Stimulated activated CD8-positive, alpha-beta memory T cell treated with anti-CD3 and anti-CD28 coated beads, Interleukin-7, amount 100 ng/mL, for 1 hour (primary cell): ENCODE measurements at places on chromosomes 11 and 22.

- peak; percentile 20 for DNase-seq
These were observed 48.7 kb downstream of the TSPAN18 start for GRCh38 chr11:44775366-44775984.

GRCh38 chr11:47175746-47176327 lies 842 bp downstream of the ARFGAP2 start:
- DNase-seq: no peak

DNA sequence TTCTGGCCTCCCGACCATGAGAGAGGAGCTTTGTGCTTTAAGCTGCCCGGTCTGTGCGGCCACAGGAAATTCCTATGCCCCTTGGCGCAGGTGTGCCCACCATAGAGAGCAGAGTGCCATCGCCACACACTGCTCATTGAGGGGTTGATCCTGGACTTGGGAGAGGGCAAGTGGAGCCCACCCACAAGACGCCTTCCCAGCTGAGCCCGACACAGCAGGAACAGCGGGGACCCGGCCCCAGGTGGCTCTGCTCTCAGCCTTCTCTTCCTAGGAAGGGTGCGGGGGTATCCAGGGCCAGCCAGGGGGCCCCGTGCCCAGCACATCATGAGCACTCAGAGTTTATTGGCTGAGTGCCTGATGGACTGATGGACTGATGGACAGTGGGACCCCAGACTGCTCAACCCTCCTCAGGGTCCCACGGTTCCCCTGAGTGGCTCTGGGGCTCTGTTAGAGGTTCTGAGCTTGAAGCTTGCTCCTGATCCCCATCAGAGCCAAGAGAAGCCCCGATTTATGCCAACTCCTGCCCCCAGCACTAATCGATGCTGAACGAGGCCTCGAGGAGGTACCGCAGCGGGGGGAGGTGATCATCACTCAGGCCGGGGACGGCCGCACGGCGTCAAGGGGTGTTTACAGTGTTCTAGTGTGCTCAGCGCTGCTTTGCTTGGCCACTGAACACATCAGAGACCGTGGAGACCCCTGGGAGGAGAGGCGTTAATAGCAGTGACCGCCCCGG lies 13.5 kb upstream of the MRGPRD start:
- DNase-seq: no peak

DNA sequence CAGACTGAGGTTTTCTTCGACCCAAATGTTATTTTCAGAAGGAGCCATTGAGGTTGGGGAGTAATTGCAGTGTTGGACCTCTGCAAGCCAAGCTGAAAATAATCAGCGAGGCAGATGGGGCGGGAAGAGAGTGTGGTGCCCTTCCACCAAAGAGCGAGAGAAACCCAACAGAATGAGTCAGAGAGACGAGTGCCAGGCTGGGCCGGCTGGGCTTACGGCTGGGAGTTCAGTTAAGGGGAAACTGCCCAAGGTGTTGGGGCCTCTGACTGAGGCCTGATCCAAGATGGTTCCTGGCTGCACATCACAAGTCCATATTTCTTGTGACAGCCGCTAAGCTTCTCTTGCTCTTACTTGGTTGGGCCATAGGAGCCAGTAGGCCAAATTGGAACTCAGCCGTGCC lies 30.4 kb upstream of the CREB3L1 start:
- DNase-seq: no peak

DNA sequence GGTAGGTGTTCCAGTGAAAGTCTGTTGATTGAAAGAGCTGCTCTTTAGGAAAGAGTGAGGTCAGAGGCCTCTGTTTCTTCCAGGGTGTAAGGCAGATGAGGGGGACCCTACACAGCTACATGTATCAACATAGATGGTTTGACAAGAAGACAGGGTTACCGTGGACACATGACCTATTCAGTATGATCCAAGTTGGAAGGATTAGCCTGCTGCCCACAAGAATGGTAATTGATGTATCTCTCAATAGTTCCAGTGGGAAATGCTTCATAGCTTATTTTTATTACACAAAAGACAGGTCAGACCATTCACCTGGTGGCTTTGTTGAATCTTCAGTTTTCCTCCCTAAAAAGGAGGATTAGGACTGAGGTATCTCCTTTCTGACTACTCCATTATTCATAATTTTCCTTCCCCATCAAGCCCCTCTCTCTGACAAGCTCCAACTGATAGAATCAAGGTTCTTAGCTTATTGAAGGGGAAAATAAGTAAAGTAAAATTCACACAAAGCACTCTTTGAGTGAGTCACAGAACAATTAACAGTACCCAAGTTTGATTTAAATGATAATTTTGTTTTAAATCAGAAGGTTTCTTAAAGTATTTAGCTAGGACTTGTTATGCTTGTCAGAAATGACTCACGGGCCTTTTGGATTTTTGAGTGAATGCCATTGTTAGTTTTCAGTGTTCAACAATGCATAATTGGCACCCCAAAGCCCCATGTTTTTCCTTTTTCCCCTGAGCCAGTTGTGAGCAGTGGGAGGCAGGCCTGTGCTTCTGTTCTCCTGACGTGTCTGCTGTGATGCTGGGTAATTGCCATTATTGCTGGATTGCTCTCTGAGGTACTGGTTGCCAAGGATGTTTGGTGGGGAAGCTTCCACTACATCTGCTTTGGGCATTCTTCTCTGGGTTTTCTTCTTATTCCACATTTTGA lies 373.2 kb downstream of the DDX10 start:
- no peak for DNase-seq

DNA sequence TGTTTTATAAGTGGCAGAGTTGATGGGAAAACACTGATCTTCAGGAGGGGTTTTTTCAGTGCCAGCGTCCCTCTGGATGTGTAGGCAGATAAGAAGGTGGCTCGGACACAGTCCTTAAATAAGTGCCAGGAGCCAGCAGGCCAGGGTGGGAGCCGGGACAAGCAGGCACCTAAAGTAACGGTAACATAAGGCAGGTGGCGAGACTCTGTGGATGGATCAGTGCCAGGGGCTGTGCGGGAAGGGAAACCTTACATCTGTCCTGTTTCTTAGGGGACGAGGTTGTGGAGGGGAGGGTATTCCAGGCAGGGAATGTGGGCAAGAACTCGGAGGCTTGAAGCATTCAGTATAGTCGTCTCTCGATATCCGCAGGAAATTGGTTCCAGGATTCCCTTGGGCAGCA lies 15.9 kb downstream of the BCR start:
- no peak for DNase-seq

GRCh38 chr22:45429424-45429823 lies 15.9 kb downstream of the RIBC2 start:
- no peak for DNase-seq

- no peak for DNase-seq
These were observed 33.4 kb downstream of the NAV2 start for GRCh38 chr11:19746086-19746485.

DNA sequence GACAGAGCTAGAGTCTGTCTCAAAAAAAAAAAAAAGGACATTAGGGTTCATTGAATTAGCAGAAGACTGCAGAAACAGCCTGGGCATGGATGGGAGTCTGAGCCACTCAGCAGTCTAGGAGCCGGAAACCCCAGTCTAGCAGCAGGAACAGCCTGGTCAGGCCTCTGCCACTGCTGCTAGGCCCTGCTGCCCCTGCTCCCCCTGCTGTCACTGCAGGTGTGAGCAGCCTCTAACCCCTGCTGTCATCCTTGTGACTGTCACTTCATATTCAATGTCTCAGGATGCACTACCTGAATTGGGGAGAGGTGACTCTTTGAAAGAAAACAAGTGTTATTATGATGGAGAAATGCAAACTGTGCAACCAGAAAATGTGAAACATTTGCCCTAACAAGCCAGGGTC lies 7.0 kb upstream of the DDX17 start:
- DNase-seq: peak; percentile 22

GRCh38 chr11:87173185-87174039 lies 135.7 kb downstream of the TMEM135 start:
- no peak for DNase-seq

GRCh38 chr11:44304091-44305025 lies 5.6 kb downstream of the ALX4 start:
- no peak for DNase-seq

- DNase-seq: no peak
These were observed 20.6 kb upstream of the MUC5B start for GRCh38 chr11:1202154-1202775.

GRCh38 chr22:45240104-45240809 lies 437 bp downstream of the KIAA0930 start:
- no peak for DNase-seq

GRCh38 chr11:86062719-86063118 lies 6.2 kb downstream of the PICALM start:
- DNase-seq: no peak

GRCh38 chr11:28743061-28743550 lies 634.9 kb downstream of the METTL15 start:
- no peak for DNase-seq

GRCh38 chr11:12232817-12233601 lies 122.6 kb downstream of the MICAL2 start:
- no peak for DNase-seq

DNA sequence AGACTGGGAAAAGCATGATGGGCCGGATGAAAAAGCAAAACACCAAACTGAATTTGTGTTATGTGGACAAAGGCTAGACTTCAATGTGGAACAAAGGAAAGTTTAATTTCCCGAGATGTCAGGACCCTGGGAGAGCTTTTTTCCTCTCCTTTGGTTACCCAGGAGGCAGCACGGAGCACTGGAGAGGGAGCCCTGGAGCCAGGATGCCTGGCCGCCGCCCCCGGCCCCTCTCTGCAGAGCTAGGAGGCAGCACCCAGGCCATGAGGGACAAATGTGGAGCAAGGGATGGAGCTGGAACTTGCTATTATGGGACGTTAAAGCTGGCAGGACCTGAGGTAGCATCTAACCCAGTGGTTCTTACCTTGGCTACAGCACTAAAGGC lies 108.9 kb downstream of the MORC2 start:
- DNase-seq: no peak

GRCh38 chr11:120912504-120912903 lies 111.4 kb upstream of the TBCEL start:
- no peak for DNase-seq

- no peak for DNase-seq
These were observed 1001.1 kb downstream of the BRD1 start for GRCh38 chr22:48826546-48826945.

GRCh38 chr11:74896311-74896710 lies 52.6 kb downstream of the XRRA1 start:
- DNase-seq: no peak

- no peak for DNase-seq
These were observed 144.3 kb upstream of the ANO3 start for GRCh38 chr11:26187639-26188038.

GRCh38 chr11:117315285-117316196 lies 515 bp downstream of the BACE1 start:
- DNase-seq: no peak

DNA sequence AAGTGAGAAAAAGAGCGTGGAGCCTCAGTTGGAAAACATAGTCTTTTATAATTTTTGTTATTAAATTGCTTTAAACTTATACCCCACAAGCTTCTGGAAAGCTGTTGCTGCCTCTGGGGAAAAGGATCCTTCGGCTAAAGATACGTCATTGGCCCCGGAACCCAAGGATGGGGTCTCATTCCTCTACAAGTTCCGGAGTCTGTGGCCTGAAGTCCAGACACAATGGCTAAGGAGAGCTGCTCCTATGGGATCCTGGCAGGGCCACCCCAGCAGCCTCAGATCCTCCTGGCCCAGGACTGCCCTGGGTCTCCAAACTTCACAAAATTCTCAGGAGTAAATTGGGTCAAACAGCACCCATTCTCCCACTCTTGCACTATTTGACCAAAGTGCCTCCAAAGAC lies 5.9 kb downstream of the WT1 start:
- DNase-seq: no peak

DNA sequence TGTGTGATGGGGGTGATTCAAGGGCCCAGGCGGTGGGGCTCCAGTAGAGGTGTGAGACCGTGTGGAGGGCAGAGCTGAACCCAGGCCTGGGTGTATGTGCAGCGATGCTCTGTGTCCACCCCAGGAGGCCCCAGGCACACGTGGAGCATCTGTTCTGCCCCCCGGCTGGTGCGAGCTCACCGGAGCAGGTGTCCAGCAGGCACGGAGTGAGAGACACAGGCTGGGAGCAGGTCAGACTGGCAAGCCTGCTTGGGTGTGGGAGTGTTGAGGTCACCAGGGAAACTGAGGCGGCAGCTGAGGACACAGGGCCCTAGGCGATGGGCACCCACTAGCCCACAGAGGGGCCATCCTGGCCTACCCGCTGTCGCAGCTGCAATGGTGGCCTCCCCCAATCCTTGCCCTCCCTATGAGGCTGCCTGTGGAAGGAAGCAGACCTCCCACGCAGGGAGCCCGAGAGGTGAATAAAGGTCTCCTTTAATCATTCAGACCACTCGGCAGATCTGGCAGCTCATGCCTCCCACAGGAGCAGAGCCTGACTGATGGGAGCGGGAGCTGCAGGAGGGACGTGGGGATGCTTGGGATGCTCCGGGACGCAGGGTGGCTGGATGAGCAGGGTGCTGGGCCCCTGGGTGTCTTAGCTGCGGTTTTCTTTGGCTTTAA lies 1165.1 kb downstream of the BRD1 start:
- no peak for DNase-seq

DNA sequence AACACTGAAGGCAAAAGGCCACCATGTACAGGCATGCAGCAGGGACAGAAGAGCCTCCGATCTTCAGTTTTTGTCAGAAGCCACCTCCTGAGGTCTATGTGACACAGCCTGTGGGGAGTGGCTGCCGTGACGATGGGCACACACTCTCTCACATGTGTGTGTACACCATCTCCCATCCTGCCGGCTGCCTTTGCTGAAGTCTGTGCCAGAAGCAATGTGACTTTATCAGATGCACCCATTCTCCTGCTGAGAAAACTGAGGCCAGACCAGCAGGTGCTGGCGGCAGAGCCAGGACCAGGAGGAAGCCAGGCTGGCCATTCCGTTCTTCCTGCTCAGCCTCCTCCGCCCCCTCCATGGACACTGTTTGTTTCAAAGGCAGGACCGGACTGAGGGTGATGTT lies 16.7 kb downstream of the SHANK2 start:
- DNase-seq: no peak

GRCh38 chr11:106381895-106382294 lies 304.4 kb downstream of the AASDHPPT start:
- DNase-seq: no peak

- DNase-seq: no peak
These were observed 68.4 kb downstream of the ADAMTS15 start for GRCh38 chr11:130516554-130517505.

GRCh38 chr11:128200467-128200866 lies 386.9 kb downstream of the ETS1 start:
- DNase-seq: no peak

- DNase-seq: no peak
These were observed 186.0 kb upstream of the ANO5 start for GRCh38 chr11:22006901-22007300.

GRCh38 chr11:69400771-69401590 lies 80.5 kb upstream of the LINC01488 start:
- DNase-seq: no peak

- peak; percentile 29 for DNase-seq
These were observed at the start of gene PRDM11 for GRCh38 chr11:45146072-45147016. PRDM11 (plus strand) TSS chr11:45146639; CDS start chr11:45181767, 35,128 bp downstream.
